Mesendoderm (in vitro differentiated cells): ENCODE measurements at places on chromosomes 12 and 14.

- no peak for DNase-seq
These were observed 87.7 kb downstream of the ITPK1 start for GRCh38 chr14:93027810-93028723.

DNA sequence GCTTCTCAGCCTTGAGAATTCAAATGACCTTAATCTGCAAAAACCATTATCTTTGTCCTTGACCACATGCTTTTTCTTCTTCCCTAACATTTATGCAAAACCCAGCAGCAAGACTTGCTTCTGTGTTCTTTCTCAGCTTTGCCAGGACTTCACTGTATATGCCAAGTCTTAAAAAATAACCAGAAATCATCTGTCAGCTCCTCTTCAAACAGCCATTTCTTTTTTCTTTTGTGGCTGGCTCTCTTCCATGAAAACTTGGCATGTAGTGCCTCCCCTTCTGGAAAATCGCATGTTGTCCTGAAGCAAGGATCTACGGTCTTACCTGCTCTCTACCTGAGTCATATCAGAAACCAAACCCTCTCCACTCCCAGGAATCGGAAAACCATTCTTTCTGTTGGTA lies 364.9 kb downstream of the RPS29 start:
- DNase-seq = no peak

DNA sequence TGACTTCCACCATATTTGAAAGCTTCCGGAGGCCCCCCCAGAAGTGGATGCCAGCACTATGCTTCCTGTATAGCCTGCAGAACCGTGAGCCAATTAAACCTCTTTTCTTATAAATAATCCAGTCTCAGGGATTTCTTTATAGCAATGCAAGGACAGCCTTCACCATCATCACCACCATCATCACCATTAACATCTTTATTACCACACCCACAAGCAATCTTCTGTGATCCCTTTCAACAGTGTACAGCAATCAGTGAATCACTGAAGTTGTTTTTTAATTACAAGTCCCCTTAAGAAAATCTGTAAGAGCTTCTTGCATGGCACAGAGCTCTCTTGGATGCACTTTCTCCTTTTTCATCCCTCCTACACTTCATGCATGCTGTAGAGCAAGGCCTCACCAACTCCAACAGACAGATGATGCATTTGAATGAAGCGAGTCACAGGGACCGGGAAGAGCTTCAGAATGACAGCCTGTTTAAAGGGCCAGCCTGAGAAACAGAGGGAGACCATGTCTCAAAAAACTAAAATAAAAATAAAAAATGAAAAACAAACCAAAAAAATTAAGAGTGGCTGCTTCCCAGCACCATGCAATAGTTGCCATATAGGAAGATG lies 83.6 kb upstream of the VASH1 start:
- DNase-seq = no peak

DNA sequence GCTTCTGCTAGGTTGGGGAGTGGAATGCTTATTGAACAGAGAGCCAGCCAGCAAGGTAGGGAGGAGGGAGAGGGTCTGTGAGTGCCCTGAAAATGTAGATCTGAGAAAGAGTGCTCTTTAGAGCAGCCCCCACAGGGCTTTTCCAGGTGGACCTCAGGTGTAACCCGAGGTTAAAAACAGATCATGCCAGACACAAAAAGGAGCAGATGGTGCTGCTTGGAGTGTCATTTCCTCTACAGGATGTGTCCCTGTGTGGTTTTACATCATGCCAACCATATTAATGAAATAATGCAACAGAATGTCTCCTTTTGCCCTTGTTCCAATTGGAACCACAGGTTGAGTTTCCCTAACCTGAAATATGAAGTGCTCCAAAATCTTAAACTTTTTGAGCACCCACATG lies 6.4 kb downstream of the SUSD6 start:
- no peak for DNase-seq

- DNase-seq = no peak
These were observed 29.2 kb upstream of the FOS start for GRCh38 chr14:75249251-75249957.

DNA sequence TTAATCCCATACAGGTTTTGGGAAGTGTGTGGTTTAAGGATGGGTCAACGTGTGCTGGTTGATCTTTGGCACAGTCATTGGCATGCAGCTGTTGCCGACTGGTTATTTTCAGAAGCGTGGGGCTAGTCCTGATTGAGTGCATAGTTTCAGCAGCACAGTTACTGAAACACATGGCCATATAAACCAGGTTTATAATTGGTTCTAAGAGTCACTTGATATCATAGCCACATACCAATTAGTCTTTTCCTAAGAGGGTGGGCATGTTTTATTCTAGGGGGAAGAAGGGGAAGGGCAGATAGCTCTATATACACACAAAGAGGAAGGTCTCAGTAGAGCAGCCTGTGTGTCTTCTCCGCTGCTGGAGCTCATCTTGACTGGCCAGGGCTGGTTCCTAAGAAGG lies 11.0 kb upstream of the RPS6KL1 start:
- DNase-seq = no peak

DNA sequence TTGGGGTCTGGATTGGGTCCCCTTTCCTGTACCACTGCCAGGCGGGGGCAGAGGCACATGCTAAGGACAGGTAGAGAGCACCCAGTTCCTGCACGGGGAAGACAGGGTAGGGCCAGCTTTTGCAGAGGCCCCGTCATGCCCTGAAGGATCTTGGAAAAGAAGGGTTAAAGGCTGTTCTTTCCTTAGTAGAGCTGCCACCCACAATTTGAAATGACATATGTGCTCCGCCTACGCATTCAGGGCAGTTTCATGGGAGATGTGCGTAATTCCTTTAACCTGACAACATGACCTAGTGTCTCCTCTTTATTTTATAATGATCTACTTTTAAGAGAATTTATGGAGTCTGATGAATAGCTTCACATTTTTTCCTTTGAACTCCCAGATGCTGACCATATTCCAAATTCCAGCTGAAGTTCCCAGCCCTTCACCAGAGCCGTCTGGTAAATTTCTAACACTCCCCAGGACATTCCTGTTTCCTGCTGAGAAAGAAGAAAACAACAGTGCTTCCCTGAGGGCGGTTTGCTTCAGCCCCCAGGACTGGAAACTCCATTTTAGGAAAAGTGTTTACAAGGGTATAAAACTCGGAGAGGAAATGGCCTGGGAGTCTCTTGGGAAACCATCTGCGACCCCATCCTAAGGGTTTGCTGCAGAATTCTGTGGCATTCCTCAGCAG lies 58.9 kb upstream of the PLEKHG3 start:
- peak; percentile 99 for DNase-seq

DNA sequence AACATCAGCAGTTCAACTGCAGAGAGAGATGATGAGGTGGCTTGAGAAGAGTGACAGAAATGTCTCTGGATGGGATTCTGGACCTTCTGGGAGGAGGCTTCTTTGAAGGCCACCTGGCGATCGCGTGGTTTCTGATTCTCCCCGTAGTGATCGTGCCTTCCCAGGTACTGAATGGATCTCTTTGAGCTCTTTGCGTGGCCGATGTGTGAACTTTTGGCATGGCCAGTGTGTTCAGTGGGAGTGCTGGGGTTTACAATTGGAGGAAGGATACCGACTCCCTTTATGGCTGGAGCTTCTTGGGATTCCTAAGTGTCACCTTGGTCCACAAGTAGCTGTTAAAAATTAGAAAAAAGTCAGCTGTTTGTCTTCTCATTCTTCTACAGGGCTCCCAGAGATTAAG lies 374.7 kb downstream of the C12orf75 start:
- no peak for DNase-seq

DNA sequence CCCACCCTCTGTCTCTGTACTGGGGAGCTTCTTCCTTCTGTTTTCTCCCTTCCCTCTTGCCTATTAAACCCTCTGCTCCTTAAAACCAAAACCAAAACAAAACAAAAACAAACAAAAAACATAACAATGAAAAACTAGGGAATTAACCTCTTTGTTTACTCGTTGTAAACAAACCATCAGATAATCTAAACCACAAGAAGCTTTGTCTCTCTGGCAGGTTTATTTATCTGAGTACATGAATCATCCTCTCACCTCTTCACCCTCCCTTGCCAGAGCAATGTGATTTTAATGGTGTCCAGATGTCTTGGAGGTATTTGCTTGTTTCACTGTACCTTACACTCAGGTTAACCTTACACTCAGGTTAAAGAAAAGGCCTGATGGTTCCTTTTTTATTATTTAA lies 66.1 kb downstream of the DYRK2 start:
- DNase-seq = no peak

- no peak for DNase-seq
These were observed 424.0 kb downstream of the RMST start for GRCh38 chr12:97886511-97887176.

- peak; percentile 25 for DNase-seq
These were observed 40.8 kb upstream of the OR4E1 start for GRCh38 chr14:21714318-21714929.

DNA sequence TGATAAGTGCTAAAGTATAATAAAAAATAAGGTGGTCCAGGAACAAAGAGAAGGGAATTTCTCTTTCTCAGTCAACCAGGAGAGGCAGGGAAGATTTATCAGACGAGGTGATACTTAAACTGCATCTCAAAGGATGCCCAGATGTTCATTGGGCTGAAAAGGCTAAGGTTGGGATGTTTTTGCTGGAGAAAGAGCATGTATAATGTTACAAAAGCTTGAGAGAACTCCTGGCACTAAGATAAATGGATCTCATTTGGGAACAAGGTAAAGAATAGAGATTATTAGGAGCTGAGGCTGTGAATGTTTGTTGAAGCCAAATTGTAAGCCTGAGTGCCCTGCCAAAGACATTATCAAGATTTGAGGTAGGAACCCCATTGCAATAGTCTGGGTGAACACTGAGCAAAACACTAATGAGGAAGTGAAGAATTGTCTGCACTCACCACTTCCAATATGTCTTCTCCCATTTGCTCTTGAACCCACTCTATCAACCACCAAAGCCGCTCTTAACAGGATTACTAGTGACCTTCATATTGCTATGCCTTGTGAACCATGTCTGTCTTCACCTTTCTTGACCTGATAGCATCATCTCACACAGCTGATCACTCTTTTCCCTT lies 149.0 kb upstream of the ARID2 start:
- no peak for DNase-seq

DNA sequence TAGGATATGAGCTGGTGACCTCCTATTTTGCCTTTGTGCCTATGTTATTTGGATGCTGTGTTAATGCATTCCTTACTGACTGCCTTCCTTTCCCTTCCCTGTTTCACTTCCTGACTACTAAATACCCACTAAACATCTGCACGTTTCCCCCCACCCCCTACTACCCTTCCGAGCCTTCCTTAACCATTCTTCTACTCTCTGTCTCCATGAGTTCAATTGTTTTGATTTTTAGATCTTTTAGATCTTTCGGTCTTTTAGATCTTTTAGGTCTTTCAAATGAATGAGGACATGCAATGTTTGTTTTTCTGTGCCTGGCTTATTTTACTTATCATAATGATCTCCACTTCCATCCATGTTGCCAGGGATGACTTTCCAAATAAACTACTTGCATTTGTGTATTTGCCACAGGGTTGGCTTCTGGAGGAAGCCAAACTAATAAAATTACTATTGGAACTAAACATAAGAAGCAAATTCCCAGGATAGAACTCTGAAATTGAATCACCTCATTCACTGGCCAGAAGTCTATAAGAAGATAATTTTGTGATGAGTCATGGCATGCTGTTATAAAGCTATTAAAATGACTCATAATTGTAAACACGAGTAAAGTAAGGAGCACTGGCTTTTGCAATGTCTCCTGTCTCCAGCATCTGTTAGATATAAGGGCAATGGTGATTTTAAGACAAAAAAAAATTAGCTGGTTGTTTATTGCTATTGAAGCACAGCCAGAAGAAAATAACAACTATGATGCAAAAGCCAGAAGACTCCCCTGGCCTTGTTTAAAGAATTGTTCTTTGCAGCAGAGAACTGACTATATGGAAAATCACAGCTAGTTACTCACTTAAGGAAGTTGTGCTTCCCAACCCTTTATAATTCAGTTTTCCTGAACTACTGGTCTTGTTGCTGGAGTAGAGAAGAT lies 586.3 kb downstream of the LRFN5 start:
- peak; percentile 12 for DNase-seq

DNA sequence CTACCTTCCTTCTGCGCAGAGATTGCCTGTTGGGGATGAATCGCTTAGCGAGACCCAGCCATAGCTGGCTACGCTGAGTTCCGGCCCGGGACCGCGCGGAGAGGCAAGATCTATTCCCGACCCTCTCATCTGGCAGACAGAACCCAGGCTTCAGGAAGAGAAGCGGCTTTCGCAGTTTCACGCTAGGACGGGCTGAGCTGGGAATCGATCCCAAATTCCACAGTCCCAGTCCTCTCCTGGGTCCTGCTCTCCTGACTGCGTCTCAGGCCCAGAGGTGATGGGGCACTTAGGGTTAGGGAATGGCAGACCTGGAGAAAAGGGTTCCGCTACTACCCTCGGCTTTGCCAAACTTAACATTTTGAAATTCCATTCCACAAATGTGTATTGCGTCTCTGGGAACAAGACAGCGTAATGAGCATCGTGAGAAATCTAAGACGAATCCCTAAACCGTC lies 2.8 kb downstream of the PTPN21 start:
- DNase-seq = peak; percentile 42

DNA sequence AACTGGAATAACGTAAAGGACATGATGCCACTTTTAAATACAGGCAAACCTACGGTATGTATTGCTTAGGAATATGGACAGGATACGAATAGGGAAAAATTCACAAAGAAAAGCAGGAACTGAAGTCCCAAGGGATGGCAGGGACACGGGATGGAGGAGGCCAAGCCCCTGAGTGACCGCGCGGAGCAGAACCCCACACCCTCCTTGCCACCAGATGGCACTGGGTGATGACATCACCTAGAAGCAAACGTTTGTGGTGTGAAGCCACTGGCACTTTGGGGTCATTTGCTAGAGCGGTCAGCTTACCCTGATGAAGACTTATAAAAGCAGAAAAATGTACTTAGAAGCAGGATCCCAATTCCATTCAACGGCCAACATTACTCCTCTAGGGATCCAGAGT lies 9.4 kb downstream of the DHX37 start:
- peak; percentile 12 for DNase-seq

GRCh38 chr12:51792417-51792816 lies 56.1 kb downstream of the FIGNL2 start:
- DNase-seq = no peak

DNA sequence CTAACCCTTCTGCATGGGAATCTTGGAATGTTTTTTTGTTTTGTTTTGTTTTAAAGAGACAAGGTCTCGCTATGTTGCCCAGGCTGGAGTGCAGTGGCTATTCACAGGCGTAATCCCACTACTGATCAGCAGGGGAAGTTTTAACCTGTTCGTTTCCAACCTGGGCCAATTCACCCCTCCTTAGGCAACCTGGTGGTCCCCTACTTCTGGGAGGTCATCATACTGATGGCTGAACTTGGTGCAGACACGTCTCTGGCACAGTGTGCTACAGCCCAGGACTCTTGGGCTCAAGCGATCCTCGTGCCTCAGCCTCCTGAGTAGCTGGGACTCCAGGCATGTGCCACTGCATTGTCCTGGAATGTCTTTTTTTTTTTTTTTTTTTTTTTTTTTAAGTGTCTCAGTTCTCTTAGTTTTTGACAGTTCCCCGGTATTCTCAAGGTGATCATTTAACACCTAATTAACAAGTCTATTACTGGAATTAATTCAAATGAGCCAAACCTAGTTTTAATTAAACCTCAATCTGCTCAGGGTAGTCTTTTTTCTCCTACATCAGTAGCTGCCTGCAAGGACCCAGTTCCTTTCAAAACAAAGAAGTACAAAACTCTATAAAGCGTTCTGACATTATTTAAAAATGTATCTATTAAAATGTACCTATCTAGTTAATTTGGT lies 49.0 kb upstream of the ISM2 start:
- peak; percentile 8 for DNase-seq

- DNase-seq = peak; percentile 93
These were observed at the start of gene VDR for GRCh38 chr12:47904713-47905709. Gene VDR, minus strand, starts transcription at chr12:47904994. Its CDS starts 25,881 bp downstream, at chr12:47879113.

GRCh38 chr12:64172143-64172970 lies 49.7 kb downstream of the KICS2 start:
- DNase-seq = peak; percentile 14

- DNase-seq = peak; percentile 81
These were observed 141.3 kb downstream of the KTN1 start for GRCh38 chr14:55721353-55721752.
